ENCODE measurements at places on chromosomes 3 and 15. TPM values are rescaled to one million over a fixed set of nuclear protein-coding genes. Genes with fewer than 3 reads are reported as not detected.

- DNase-seq, result no peak
Observed at GRCh38 chr3:141810161-141810560, 47.0 kb downstream of the GRK7 start.

DNA sequence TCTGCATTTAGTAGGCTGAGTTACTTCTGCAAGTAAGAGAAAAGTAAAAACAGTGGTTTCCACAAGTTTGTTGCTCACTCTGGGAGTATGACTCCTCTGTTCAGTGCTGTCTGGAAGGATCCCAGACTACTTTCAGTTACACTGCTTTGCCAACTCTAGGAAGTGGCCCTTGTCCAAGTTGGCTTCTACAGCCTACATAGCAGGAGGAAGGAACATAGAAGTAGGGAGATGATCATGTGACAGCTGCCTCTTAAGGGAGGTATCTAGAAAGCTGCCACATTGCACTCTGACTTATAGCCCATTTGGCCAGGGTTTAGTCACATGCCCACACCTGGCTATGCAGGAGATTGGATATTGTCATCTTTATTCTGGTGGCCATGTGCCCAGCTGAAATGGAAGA is 298.1 kb downstream of the NSUN3 start:
- DNase-seq, result no peak

DNA sequence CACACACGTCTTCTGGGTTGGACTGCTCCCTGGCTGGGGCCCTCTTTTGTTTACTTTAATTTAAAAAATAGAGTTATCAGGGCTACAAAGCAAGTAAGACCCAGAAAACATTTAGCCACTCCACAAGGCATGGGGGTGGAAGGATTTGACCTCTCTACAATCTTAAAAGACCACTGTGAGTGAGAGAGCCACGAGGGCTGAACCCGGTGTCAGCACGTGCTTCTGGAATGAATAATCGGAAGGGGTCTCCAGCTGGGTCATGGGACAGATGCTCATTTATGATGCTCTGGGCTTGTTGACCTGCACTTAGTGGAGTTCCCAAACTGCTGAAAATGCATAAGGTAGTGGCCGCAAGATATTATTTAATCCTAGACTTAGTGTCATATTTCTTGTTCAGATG is 52.4 kb downstream of the EIF4E3 start:
- DNase-seq, result no peak

Gene ITIH1
- total RNA-seq, result not detected

DNA sequence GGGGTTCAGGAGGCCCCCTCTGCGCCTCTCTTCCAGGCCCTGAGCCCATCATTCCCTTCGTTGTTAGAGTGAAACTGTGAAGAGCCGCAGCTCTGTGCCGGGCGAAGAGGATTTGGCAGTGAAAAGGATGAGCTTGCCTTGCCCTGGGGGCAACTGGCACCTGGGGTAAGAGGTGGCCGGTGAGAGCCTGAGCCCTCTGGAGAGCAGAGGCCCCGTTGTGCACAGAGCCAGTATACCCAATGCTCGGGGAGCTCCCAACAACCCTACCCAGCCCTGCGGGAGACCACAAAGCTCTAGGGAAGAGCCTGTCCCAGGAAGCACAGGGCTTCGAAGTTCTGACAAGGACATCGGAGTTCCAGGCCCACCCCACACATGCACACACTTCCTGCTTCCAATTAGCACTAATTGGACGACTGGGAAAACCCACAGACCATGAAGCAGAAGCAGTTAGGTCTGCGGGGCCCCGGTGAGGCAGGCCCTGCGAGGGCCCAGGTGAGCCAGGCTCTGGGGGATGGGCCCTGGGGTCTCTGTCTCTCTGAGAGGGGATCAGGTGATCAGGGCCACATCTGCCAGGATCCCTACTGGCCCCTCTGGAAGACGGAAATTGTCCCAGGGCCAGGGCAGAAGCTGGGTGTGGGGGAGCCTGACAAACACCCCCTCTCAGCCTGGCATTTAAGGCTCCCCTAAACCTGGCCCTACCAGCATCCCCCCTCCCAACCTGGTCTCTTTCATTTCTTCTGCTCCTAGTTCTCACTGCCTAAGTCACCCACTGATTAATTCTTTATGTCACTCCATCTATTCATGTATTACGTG is 27.9 kb upstream of the SFMBT1 start:
- no peak for DNase-seq

DNA sequence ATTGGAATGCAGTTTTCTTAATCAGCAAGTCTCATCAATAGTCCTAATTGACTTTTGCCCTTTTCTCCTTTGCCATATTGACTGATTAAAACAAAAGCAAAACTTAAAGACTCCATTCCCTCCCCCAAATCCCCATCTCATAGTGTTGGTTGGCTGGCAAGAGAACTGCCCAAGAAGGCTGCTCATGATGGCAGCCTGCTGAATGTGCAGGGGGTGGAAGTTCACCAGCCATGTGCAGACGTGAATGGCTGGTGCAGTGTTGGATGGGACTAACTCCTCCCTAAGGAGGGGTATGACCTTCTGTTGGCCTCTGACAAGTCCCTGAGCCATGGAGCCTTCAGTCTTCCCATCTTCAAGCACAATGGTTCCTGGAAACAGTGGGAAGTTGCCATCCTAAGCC is 7.0 kb downstream of the SMAD3 start:
- DNase-seq, result no peak

Gene FBXO40
- total RNA-seq, result not detected
